ENCODE measurements at places on chromosomes 4 and X.

- DNase-seq = no peak
Measured at GRCh38 chr4:142690406-142691163, 155.5 kb downstream of the INPP4B start.

GRCh38 chrX:121854614-121854911, 807.2 kb downstream of the GLUD2 start:
- DNase-seq = no peak

DNA sequence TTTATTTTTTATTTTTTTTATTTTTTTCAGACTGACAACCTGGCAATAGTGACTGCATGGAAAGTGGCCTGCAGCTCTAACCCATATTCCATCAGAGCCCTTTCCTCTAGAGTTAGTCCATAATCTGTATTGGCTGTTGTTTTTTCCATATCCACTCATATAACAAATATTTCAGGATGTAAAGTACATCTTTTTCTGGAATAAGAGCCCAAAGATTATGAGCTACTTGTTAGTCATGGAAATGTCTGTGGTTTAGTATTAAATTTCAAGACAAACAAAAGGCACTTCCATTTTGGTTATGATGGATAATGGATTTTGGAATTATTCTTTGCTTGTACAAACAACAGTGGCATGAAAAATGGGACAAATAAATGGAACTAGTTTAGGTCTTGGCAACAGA, 296.0 kb upstream of the HS3ST1 start:
- no peak for DNase-seq

GRCh38 chrX:119696251-119696890, 3.4 kb upstream of the SEPTIN6 start:
- DNase-seq = no peak

DNA sequence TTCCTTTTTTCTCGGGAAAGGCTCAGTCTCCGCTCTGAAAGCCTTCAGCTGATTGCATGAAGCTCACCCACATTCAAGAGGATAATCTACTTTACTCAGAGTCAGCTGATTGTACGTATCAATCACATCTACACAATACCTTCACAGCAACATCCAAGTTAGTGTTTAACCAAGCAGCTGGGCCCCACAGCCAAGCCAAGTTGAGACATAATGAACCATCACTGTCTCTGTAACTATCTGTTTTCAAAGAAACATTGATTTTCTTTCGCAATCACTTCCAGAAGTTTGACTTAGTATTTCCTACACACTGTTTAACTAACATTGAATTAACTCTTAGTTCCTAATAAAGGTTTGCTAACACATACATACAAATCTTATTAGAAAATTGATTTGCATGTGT, 40.3 kb downstream of the RWDD4 start:
- no peak for DNase-seq

DNA sequence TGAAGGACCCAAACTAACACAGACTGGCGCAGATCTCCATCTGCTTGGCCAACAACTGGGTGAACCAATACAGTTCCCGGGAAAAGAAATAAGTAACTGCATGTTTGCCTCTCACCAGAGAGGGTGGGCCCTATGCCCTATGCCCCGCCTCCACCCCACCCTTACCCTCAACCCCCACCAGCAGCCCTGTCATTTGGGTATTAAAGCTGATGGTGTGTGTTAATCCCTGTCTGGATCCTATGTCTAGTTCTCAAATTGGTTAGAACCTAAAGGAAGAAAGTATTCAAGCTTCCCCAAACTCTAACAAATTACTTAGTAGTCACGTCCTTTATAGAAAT, 19.0 kb downstream of the SMPX start:
- no peak for DNase-seq

DNA sequence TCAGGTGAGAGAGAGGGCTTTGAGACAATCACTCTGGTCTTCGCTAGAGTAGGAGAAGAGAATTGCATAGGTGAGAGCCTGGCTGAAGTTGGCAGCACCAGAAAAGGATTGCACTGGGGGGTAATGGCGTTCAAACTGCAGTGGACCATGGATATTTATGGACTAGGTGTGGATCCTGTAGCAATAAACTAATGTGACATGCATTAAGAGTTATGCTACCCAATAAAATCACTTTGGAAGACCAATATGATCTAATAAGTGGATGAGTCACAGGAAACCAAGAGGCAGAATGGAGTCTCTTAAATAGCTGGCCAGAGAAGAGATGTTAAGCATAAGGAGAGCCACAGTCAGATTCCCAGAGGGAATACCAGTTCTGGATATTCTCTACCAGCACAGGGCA, 259.8 kb downstream of the FBXO8 start:
- DNase-seq = no peak

GRCh38 chr4:72641611-72642010, 72.6 kb upstream of the ADAMTS3 start:
- no peak for DNase-seq

DNA sequence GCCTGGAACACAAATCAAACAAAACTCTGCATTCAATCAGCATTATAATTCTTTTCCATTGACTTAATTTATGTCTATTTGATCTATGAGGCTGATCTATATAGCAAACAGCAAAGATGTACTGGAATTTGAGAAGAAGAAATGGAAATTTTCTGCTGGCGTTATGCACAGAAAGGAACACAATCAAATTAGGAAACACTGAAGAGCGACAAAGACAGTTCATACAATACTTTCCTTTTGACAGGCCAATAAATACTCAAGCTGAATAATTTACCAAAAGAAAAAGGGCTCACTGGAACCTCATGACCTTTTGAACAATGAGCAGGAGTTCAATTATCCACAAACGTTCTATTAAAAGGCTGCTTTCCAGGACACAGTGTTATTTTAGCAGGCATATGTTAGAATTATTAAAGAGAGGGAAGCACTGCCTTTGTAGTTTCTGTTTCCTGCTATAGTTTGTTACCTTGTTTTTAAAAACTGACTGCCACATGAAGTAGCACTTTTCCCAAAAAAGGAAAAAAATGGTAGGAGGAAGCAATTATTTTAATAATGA, 8.1 kb downstream of the PDHA2 start:
- no peak for DNase-seq

GRCh38 chrX:76657499-76657898, 230.0 kb downstream of the MAGEE1 start:
- DNase-seq = no peak

DNA sequence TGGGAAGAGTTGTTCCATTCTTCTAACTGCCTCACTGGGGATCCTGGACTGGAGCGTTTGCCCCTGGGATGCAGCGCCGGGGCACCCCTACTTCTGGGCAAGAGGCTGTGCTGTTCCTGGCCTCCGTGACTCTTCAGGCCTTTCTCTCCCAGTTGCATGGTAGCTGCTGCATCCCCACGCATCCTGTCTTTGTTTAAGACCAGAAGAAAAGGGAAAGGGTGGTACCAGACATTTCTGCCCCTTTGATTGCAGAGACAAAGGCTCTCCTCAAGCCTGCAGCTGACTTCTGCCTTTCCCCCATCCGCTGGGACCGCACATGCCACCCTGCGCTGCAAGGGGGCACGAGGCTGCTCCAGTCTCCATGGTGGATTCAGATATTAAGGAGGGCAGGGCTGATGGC, 70.4 kb downstream of the SHROOM2 start:
- no peak for DNase-seq

- DNase-seq = no peak
Measured at GRCh38 chr4:72702948-72703347, 133.9 kb upstream of the ADAMTS3 start.

DNA sequence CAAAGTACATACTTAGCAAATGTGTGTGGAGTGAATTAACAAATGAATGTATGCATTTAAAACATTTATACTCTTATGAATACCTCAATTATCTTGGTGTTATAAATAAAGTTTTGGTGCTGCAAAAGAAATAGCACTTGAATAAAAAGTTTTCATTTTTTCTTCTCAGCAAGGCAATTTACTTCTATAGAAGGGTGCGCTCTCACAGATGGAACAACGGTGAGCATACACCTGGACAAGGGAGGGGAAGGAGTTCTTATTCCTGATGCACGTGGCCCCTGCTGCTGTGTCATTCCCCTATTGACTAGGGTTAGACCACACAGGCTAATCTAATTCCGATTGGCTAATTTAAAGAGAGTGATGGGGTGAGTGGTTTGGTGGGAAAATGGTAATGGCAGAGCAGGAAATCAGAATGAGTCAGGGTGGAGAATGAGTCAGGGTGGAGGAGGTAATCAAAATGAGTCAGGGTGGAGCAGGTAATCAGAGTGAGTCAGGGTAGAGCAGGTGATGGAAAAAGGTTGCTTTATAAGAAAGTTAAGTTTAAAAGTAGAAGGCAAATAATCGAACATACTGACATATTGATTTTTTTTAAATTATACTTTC, 28.2 kb upstream of the PGK1 start:
- no peak for DNase-seq

GRCh38 chr4:33914386-33914785, 2329.9 kb downstream of the ARAP2 start:
- no peak for DNase-seq

DNA sequence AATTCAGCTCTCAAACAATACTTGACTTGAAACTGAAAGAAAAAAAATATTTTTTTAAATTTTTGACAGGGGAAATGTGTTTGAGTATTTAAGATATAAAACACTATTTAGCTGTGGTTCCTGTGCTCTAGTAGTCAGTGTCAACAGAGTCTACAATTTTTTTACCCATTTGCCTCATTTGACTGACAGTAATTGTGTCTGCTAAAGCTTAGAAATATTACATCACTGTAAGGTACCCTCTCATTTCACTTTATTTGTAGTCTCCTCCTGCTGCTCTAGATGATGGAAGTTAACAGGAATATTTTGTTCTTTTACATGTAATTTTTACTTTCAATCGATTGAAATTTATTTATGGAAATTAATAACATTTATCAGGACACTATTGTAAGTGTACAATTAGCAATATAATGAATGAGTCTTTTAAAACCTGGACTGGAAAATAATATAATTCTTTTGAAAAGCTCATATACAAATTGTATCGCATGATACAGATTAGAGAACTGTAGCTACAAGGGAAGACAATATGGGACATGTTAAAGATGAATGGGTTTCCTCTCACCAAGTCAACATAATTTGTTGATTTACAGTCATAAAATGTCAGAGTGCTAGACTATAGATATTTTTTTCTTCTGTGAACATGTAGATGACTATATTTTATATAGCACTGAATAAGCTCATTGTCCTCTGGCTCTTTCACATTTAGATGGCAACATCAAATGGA, 1186.5 kb upstream of the ADGRL3 start:
- no peak for DNase-seq

DNA sequence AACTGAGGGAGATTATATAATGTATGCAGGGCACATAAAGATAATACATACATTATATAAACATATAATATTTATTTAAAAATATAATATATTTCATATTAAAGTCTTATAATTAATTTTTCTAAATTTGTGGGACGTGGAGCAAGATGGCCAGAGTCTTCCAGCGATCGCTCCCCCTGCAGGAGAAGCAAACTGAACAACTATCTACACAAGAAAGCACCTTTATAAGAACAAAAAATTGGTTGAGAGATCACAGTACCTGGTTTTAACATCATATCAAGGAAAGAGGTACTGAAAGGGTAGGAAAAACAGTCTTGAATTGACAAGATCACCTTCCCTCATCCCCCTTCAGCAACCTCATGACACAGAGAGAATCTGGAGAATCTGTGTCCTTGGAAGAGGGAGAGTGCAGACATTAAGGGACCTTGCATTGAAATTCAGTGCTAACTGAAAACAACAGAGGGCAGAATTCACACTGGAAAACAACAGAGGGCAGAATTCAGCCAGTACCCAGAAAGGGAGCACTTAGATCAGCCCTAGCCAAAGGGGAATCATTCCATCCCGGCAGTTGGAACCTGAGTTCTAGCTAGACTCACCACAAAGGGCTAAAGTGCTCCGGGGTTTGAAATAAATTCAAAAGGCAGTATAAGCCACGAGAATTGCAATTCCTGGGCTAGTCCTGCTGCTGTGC, 262.5 kb upstream of the NDST3 start:
- no peak for DNase-seq

DNA sequence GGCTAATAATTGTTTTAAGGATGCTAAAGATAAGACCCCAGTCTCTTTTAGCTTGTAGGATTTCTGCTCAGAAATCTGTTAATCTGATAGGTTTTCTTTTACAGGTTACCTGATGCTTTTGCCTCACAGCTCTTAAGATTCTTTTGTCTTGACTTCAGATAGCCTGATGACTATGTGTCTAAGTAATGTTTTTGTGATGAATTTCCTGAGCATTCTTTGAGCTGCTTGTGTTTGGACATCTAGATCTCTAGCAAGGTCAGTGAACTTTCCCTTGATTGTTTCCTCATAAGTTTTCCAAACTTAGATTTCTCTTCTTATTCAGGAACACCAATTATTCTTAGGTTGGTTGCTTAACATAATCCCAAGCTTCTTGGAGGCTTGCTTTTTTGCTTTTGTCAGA, 104.1 kb downstream of the ZNF518B start:
- DNase-seq = no peak

- DNase-seq = no peak
Measured at GRCh38 chr4:90876296-90876695, 749.1 kb downstream of the CCSER1 start.

GRCh38 chr4:108744307-108744706, 18.5 kb downstream of the ETNPPL start:
- DNase-seq = no peak
